Parietal lobe (tissue), 2 donors: ENCODE measurements at places on chromosomes 2 and 18. TPM values are rescaled to one million over a fixed set of nuclear protein-coding genes. Genes with fewer than 3 reads are reported as not detected.

PARD3B gene
- 8.8 TPM for total RNA-seq

DSG1 gene
- total RNA-seq: not detected

PLB1 gene
- 4.4 TPM for total RNA-seq

MYO5B gene
- 39.4 TPM for total RNA-seq

PDCD1 gene
- total RNA-seq: not detected

ASAP2 gene
- total RNA-seq: 72.6 TPM

CKAP2L gene
- total RNA-seq: 4.7 TPM

RAB6D gene
- total RNA-seq: 0.31 TPM

DOK6 gene
- total RNA-seq: 94.5 TPM

SKA1 gene
- total RNA-seq: 1.9 TPM

MC5R gene
- 5.0 TPM for total RNA-seq

ADRA2B gene
- total RNA-seq: not detected

GAD1 gene
- total RNA-seq: 162 TPM

CRIM1 gene
- total RNA-seq: 87.3 TPM

OTX1 gene
- total RNA-seq: 4.1 TPM

ASXL3 gene
- 123 TPM for total RNA-seq

TCF23 gene
- not detected for total RNA-seq

LRATD1 gene
- total RNA-seq: 35.1 TPM

MAPRE3 gene
- 35.7 TPM for total RNA-seq

STARD7 gene
- total RNA-seq: 183 TPM

C2orf69 gene
- total RNA-seq: 28.5 TPM

DPYSL5 gene
- total RNA-seq: 184 TPM

GKN2 gene
- total RNA-seq: not detected

IL36A gene
- total RNA-seq: not detected

PRR30 gene
- total RNA-seq: not detected

TEKT4 gene
- not detected for total RNA-seq

LRRC30 gene
- total RNA-seq: not detected

TAF4B gene
- 3.4 TPM for total RNA-seq

HRH4 gene
- total RNA-seq: not detected

TMEM150A gene
- total RNA-seq: 6.6 TPM

BUB1 gene
- total RNA-seq: 16.6 TPM

MAB21L4 gene
- not detected for total RNA-seq

POU3F3 gene
- 256 TPM for total RNA-seq

ALPG gene
- not detected for total RNA-seq
